ENCODE measurements at places on chromosomes 4 and X.

DNA sequence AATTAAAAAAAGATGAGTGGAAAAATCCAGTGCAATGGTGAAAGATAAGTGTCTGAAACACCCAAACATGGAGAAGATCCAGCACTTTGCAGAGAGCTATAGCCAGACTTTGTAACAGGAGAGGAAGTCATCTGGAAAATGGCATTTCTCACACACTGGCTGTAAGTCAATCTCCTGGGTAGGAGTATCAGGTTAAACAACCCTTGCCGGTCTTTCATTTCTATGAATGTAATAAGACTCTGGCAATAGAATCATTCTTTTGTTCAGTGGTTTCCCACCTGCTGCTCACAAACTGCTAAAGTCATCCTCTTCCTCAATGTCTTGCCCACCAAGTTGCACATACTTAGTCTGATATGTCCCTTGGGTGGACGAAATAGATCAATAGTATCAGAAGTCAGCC, 94.0 kb upstream of the ATP8A1 start:
- no peak for DNase-seq

- no peak for DNase-seq
These were observed 6.1 kb downstream of the SGCB start for GRCh38 chr4:52032005-52032404.

- DNase-seq: no peak
These were observed 6.4 kb upstream of the FGG start for GRCh38 chr4:154618708-154619315.

DNA sequence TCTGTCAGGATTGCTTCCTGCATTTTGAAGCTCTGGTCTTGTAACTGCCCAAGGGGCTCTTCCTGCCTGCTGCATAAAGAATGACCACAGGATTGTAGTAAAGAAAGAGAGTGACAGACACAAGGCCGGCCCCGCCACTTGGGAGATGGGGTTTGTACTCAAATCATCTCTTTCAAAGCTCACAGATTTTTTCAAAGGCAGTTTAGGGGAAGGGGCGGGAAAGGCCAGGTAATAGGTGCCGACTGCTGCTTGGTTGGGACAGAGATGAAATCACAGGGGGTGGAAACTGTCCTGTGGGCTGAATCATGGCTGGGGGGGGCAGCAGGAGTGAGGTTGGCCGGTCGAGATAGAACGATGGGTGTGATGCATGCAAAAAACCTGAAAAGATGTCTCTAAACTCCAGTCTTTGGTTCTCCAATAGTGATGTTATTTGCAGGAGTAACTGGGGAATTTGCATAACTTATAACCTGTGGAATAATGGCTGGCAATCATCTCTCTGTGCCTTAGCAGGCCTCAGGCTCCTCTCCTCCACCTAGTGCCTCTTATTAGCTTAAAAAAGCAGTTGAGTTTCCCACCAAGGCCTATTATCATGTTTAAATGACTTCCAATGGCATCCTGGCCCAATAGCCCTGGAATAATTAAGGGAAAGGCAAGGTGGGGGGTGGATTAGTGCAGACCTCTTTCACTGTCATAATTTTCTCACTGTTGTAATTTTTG, 778.4 kb upstream of the FRG1 start:
- no peak for DNase-seq

- no peak for DNase-seq
These were observed 1.8 kb downstream of the FLNA start for GRCh38 chrX:154372612-154373022.

DNA sequence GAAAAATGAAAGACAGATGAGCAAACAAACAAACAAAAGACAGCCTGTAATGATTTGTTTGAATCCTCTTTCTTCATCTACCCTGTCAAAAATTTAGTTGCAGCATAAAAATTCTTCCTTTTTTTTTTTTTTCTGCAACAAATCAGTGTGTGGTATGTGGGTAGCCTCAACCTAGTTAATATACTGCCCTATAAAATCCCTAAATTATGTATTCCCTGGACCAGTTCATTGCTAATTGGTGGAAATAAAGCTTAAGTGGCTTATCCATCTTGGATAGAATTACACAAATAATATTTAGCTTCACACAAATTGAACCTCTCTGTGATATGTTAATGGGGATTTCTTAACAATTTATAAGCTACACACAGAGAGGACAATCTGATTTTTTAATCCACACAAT, 208.4 kb downstream of the NDST4 start:
- DNase-seq: no peak

DNA sequence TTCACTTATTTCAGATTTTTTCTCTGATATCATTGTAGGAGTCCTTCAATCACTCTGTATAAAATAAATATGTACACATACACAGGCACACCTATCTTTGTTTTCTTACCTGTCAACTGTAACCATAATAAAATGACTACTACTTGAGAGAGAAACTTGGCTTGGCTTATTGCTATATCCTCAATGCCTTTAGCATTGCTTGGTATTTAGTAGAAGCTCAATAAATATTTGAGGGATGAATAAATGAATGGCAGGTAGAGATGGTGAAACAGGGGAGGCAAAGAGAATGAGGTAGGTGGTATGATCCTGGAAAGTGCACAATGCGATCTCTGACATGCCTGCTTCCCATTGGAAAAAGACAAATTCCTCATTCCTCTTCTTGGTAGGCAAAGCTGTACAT, 21.8 kb upstream of the CXCL6 start:
- DNase-seq: no peak

DNA sequence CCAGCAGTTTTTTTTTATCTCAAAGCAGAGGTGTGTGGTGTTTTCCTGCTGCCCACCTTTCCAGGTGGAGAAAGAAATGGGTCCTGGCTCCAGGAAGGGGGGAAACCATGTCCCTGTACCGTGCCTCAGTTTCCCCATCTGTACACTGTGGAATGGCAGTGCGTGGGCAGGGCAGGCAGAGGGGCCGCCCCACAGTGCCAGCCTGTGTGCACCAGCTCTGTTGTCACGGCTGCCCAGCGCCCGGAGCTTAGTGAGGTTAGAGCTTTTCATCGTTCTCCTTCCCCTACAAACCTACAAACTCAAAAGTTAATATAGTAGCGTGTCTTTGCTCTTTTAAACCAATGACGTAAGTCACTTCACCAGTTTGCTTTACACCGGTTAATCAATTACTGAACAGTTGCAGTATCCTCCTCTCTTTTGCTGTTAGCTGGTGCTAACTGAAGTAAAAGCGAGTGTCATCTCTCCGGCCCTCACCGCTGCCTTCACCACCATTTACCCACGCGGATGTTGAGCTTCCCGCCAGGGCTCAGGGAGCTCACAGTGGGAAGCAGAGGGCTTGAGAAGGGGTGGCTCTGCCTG, 114.8 kb upstream of the ADRA2C start:
- DNase-seq: no peak

DNA sequence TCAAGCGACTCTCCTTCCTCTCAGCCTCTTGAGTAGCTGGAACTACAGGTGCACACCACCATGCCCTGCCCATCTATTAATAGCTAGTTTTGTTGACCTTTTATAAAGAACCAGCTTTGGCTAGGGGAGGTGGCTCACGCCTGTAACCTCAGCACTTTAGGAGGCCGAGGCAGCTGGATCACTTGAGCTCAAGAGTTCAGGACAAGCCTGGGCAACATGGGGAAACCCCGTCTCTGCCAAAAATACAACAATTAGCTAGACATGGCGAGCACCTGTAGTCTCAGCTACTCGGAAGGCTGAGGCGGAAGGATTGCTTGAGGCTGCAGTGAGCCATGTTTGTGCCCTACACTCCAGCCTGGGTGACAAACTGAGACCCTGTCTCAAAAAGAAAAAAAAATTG, 2.7 kb downstream of the TKTL1 start:
- no peak for DNase-seq

GRCh38 chr4:154137320-154137905, 348.5 kb upstream of the SFRP2 start:
- DNase-seq: no peak

GRCh38 chr4:15031993-15032675, 29.9 kb downstream of the CPEB2 start:
- DNase-seq: no peak

- no peak for DNase-seq
These were observed 1347.0 kb upstream of the AGA start for GRCh38 chr4:178789279-178789678.

GRCh38 chr4:12458621-12459020, 1025.5 kb downstream of the RAB28 start:
- no peak for DNase-seq

- no peak for DNase-seq
These were observed 1048.5 kb upstream of the PABPC4L start for GRCh38 chr4:135250040-135250439.

- no peak for DNase-seq
These were observed 155.8 kb downstream of the ARAP2 start for GRCh38 chr4:36088542-36088941.

GRCh38 chrX:142233400-142233799, 28.3 kb upstream of the MAGEC2 start:
- no peak for DNase-seq

DNA sequence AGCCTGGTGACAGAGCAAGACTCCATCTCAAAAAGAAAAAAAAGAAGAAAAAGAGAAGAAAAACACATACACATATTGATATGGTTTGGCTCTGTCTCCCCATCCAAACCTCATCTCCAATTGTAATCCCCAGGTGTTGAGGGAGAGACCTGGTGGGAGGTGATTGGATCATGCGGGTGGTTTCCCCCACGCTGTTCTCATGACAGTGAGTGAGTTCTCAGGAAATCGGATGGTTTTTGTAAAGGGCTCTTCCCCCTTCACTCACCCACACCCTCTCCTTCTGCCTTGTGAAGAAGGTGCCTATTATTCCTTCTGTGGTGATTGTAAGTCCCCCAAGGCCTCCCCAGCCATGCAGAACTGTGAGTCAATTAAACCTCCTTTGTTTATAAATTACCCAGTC, 68.4 kb downstream of the LDB2 start:
- no peak for DNase-seq

DNA sequence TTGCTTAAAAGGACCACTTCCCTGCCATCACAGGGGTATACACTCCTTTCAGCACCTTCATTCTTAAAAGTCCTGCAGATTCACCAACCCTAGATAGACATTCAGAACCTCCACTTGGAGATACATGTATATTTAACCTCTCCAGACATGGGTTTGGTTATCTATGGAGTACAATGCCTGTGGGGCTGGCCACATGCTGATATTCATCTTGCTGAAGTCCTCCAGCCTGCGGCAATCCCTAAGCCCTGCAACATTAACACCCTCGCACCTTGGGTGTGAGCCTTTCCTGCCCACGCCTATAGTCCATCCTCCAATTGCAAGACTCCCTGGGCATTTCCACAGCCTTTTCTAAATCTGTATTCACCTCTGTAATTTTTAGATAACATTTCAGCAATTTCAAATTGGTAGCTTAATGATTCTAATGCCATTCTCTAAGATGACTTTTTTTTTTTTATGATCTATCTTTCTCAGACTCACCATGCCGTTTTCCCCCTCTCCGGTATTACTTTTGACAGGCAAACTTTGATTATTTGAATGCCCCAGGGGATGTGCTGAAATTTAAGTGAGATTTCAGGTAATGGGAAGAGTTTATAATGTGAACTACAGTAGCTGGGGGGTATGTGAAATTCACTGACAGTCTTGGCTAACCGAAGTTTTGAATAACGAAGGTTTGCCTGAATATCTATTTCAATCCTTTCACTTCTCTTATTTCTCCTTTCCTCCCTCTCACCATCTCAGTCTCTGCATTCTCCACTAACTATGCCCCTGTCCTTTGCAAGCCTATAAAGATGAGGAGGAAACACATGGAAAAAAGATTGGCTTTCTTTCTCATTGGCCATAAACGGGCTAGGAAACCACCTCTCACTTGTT, 24.1 kb downstream of the CCDC149 start:
- no peak for DNase-seq

DNA sequence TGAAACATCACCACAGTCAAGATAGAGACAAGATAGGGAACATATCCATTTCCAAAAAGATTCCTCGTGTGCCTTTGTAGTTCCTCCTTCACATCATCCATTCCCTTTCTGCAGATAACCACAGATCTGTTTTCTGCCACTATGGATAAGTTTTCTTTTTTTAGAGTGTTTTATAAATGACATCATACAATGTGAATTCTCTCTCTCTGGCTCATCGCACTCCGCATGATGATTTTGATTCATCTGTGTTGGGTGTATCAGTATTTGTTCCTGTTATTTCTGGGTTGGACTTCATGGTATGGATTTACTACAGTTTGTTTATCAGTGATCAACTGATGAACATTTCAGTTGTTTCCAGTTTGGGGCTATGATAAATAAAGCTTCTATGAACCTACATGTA, 23.2 kb upstream of the ANXA3 start:
- DNase-seq: no peak

- no peak for DNase-seq
These were observed 54.0 kb upstream of the FAM120C start for GRCh38 chrX:54237014-54237413.

DNA sequence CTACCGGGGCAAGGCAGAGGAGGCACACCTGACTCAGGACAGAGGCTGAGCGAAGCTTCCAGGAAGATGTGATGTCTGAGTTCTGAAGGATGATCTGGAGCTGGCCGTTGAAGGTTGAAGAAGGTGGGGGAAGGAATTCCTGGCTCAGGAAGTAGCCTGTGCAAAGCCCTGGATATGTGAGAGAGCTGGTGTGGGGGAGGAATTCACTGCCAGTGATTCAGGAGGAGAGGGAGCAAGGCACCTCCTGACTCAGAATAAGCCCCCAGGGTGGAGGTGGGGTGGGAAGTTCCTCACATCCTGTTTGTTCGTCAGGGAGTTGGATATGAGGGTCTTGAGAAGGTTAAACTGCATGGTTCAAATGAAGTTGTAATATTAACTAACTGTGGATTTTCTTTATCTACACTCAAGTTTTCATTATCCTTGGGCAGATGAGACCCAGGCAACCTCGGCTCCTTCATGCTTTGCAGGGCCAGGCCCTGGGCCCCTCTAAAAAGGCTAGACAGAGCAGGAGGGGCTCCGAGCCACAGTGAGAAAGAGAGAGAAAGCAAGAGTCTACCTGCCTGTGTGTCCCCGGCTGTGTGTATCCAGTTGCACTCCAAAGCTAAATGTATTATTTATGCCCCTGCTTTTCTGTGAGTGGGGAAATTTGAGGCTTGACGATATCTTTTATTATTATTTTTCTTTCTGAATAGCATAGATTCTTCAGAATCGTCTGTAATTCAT, 7.1 kb downstream of the NHSL2 start:
- no peak for DNase-seq

DNA sequence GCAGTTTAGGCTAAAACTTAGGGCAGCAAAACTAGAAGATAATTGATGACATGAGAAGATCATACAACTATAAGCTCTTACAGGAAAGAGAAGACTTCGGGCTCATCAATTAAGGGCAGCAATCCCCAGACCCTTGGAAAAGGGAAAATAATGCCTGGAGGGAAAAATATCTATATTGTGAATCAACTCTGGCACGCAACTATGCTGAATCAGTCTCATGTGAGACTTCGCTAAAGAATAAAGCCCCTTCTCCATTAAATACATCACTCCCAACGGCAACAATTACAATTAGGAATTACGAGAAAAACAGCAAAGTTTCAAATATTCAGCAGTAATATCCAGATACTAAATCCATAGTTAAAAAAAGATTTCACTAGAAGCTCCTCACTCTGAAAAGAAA, 2016.8 kb upstream of the IGFBP7 start:
- no peak for DNase-seq

- DNase-seq: no peak
These were observed 12.3 kb upstream of the GNPDA2 start for GRCh38 chr4:44738615-44739014.

GRCh38 chrX:9937761-9938160, 29.4 kb upstream of the CLDN34 start:
- no peak for DNase-seq
